Chondrocyte (in vitro differentiated cells): ENCODE measurements at places on chromosomes 3 and 15. TPM values are rescaled to one million over a fixed set of nuclear protein-coding genes. Genes with fewer than 3 reads are reported as not detected.

GRCh38 chr3:127712881-127713771, 40.4 kb downstream of the ABTB1 start:
- peaks cover 6% of the 10 kb centered on the region for H3K36me3 ChIP-seq
- no peak overlapping the region for H3K4me3 ChIP-seq
- H3K27me3 ChIP-seq, result no peaks in the 10 kb centered on the region
- no peak for DNase-seq

DNA sequence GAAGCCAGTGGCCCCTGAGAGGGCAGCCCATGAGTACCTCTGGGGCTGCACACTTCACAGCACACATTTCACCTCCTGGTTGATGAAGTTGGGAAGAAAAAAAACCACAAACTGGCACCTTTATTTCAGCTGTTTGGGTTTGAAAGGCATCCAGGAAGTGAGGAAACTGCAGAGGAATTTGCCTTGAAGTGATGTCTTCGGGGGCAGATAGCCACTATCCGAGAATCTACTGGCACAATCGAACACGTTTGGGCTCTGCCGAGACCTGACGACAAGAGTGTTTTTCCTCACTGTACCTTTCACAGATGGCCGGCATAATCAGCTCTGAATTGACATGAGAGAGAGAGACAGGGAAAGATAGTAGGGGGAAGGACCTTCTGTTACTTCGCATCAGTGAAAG, 59.7 kb downstream of the LRIG1 start:
- H3K36me3 ChIP-seq, result peaks cover 12% of the 10 kb centered on the region
- peak overlapping the region; percentile 98 for H3K27ac ChIP-seq
- peak overlapping the region; percentile 50 for H3K4me3 ChIP-seq
- H3K27me3 ChIP-seq, result no peaks in the 10 kb centered on the region
- DNase-seq, result no peak

DNA sequence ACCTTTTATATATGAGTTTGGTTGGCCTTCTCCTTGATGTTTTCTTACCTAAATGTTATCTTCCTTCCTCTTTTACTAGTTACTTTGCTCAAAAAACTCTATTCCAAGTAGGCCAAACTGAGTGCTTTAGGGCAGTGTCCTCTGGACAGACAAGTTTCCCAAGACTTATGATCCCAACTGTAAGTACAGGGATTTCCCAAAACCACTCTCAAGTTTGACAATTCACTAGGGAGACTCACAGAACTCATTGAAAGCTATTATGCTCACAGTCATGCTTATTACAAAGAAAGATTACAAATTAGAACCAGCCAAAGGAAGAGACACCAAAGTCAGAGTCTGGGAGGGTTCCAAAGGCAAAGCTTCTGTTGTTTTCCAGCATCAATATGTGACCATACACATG, 534.2 kb upstream of the ALCAM start:
- no peaks in the 10 kb centered on the region for H3K27me3 ChIP-seq
- H3K36me3 ChIP-seq, result no peaks in the 10 kb centered on the region
- no peak overlapping the region for H3K4me3 ChIP-seq
- no peak overlapping the region for H3K27ac ChIP-seq
- peaks cover 24% of the 10 kb centered on the region for H3K4me1 ChIP-seq

DNA sequence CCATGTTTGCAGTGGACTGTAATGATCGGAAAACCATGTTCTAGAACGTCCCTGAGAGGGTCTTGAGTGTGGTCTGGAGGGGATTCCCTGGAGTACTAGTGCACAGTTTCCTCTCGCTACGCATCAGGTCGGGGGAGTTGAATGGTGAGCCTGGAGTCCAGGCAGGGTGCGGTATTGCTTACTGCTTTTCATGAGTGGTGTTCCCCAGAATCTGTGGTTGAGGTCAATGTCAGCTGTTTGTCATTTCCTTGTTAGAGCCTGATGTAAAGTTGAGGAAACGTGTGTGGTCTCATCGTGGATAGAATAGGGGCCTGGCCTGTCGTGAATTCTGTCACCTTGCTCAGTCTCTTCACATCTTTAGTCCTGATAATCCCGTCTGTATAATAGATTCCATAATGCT, 328.2 kb upstream of the LRRFIP2 start:
- no peak overlapping the region for H3K27ac ChIP-seq
- H3K27me3 ChIP-seq, result peaks cover 24% of the 10 kb centered on the region
- no peak overlapping the region for H3K4me3 ChIP-seq
- peaks cover 13% of the 10 kb centered on the region for H3K4me1 ChIP-seq
- no peaks in the 10 kb centered on the region for H3K36me3 ChIP-seq
- DNase-seq, result no peak

Gene FAM174B
- total RNA-seq, result 11.0 to 24.0 TPM (median 21.9 TPM) in 3 replicates
